ENCODE measurements at places on chromosomes 16 and 17.

DNA sequence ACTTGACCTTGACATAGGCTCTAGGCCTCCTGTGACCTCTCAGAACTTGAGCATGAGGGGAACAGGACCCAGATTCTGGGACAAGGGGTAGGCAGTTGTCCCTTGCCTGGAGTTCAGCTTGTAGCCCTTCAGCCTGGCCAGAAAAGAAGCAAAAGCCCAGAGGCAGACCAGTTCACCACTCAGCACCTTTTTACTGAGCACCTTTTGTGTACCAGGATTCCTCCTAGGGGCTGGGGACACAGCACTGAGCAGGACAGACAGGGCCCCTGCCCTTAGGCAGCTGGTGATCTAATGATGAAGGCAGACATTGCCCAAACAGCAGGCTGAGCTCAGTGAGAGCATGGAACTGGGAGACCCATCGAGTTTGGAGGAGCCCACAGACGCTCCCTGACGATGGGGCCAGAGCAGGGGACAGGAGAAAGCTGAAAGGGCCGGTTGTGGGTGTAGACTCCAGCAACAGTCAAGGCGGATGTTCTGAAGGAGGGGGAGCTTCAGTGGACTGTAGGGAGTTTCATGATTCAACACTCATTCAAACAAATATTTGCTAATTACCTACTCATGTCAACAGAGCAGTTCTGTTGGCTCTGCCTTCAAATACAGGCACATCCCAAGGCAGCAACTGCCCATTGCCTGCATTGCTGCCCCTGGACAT is 32.0 kb downstream of the SBK1 start:
- no peak for DNase-seq

DNA sequence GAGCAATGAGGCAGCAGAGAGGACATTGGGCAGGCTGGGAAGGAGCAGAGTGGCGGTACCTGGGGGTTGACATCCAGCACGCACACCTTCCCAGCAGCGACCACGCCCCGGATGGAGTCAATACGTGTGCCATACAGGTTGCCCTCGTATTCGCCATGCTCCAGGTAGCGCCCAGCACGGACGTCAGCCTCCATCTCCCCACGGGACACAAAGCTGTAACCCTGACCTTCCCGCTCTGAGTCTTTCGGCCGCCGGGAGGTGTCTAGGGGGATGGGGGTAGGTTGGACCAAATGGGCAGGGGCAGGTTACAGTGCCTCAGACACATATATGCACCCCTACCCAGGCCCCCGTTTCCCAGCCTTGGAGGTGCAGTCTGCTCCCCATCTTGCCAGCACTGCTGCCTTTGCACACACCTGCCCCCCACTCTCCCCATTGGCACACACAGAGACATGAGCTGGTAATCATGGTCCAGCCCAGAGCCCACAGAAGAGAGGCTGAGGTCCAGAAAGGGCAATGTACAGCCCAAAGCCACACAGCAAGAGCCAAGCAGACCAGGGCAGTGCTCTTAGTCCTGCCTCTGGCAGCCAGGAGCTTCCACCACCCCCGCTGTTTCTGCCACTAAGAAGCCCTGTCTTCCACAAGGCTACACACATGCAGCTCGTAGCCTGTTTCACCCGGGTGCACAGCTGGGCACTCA is 27.5 kb downstream of the MPP2 start:
- DNase-seq: no peak

DNA sequence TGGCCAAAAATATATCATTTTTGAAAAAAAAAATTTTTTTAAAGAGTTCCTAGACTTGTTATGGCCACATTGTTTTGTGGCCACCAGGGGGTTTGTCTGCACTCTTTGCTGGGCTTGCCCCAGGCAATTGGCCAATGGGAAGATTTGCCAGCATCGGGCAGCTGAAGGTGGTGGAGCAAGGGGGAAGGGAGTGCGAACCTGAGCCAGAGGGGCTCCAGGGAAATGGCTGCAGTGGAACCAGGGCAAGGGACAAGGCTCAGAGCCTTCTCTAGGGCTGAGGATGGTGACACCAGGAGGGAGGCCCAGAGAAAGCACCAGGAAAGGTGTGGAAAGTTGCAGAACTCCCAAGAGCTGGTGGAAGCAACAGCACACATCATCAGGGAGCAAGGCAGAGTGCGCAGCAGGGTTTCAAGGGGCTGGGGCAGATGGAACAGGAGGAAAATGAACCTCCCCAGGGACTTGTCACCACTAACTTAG is 15.5 kb upstream of the CMIP start:
- DNase-seq: no peak

DNA sequence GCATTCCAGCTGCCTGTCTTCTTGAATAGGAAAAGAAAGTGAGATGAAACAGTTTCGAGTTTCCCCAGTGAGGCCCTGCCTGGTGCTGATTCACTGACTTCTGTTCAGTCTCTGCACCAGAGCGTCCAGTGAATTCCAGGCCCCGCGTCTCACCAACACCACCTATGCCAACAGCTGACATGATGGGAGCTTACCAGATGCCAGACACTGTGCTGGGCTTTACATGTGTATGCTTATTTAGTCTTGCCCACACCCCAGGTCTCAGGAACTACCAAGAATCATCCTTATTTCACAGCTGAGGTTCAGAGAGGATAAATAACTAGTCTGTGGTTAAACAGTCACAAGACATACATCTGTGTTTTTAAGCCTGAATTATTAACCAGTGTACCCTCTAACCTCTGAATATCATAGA is 29.1 kb upstream of the IRX6 start:
- no peak for DNase-seq

- DNase-seq: no peak
These were observed 41.1 kb upstream of the SLC5A10 start for GRCh38 chr17:18910881-18911280.

DNA sequence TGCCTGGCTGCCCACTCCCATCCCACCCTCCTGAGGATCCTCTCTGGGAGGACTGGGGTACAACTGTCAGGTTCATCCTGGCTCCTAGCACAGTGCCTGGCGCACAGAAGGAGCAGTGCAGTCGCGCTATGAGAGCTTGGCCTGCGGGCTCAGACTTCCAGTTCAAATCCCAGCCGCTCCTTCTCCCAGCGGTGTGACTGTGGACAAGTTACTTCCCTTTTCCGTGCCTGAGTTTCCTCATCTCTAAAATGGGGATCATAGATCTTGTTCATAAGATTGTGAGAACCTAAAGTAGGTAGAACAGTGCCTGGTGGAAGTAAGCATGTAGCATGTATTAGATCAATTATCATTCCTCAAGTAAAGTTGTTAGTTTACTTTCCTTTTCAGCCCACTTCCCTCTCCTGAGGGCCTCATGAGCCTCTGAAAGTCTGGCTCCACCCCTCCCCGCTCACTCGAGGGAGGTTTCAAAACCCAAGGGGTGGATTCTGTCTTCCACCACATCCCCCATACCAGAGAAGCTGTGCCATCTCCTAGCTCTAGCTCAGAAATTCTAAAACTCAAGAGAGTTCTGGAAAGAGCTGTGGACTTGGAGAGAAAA is 19.9 kb upstream of the COL1A1 start:
- DNase-seq: no peak

GRCh38 chr16:65543781-65544740 is 422.2 kb upstream of the CDH11 start:
- DNase-seq: no peak

GRCh38 chr16:54211203-54211602 is 75.4 kb downstream of the IRX3 start:
- DNase-seq: no peak

DNA sequence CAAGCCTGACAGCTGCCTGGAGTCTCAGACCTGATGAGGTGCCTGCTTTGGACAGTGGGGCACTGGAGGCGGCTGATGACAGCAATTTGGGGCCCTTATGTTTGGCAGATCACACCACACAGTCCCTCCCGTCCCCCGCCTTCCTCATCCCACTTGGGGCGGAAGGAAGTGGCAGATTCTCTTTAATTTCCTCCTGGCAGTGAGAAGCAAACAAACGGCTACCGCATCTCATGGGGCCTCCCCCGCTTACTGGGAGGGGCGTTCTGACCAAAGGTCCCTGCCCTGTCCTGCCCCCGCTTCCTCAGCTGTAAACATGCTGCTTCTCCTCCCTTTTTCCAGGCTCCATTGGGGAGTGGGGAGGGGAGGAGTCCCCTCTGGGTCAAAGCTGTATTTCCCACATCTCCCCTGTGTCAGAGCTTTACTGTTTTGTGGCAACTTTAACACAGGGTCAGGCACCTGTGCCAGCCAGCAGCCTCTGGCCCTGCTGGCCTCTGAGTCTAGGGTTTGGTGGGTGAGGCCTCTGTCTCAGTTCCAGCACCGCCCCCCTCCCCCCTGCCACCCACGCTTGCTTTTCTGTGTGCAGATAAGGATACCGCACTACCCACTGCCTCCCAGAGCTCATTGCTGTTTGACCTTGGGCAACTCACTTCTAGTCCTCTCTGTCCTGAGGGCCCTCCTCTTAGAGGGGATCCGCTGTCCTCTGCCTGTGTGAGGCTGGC is 5.4 kb upstream of the NFATC3 start:
- peak; percentile 64 for DNase-seq

- no peak for DNase-seq
These were observed 313.7 kb downstream of the MAF start for GRCh38 chr16:79286646-79287423.

- DNase-seq: no peak
These were observed 17.0 kb downstream of the PIMREG start for GRCh38 chr17:6461246-6461645.

DNA sequence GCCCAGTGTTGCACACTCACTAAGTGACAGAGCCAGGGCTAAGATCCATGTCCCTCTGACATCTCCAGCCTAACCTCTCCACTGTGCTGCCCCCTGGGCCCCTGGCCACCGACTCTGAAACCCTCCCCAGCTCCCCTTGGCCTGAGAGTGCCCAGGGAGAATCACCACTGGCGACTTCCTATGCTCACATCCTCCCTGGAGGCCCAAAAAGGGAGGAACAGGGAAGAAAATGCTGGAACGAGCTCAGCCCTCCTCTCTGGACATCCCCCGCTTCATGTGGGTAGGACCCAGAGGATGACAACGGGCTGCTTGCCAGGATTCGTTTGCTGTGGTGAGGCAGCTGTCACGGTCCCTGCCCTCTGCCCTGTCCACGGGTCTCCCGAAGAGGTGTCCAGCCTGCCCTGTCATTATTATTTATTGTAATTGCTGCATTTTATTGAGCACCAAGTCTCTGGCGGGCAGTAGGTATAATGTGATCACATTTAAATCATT is 153.5 kb upstream of the RPL38 start:
- DNase-seq: no peak

- no peak for DNase-seq
These were observed 71.8 kb downstream of the IRX5 start for GRCh38 chr16:55002419-55002818.

DNA sequence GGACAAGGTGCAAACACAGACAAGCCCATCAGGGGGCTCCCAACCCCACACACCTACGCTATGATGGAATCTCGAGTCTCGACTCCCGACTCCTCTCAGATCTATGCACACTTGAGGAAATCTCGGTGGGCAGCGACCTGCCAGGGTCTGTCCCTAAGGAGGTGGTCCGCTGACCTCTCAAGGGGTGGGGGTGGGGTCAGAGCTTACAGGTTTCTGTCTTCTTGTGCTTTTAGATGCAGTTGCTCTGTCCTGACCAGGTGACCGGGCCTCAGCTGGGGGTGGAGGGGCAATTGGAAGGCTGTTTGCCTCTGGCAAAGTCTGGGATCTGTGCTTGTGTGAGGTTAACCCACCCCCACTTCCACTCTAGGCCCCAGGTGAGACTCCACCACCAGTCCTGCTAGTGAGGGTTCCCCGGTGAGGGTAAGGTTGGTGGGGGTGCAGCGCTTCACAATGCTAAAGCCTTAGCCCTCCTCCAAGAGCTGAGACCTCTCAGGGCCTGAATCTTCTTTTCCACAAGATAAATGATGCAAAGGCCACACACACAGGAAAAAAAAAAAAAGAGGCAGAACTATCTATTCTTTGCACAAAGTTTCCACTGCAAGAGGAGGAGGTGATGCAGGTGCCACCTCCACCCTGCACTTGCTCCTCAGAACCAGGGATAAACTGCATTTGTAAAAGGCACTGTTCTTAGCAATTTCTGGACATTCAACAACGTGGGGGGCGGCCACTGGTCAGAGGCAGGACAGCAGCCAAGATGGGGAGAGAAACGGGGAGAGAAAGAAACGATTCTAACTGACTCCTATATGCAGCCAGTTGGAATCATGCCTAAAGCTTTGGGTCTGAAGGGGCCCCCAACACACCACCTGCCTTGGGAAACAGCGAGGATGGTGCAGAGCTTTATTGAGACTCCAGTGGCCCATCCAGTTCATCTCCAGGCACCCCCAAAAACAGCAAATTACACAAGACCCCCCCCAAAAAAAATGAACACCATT is 4.1 kb downstream of the CISD3 start:
- no peak for DNase-seq

GRCh38 chr16:11781773-11782172 is 15.3 kb downstream of the ZC3H7A start:
- no peak for DNase-seq

DNA sequence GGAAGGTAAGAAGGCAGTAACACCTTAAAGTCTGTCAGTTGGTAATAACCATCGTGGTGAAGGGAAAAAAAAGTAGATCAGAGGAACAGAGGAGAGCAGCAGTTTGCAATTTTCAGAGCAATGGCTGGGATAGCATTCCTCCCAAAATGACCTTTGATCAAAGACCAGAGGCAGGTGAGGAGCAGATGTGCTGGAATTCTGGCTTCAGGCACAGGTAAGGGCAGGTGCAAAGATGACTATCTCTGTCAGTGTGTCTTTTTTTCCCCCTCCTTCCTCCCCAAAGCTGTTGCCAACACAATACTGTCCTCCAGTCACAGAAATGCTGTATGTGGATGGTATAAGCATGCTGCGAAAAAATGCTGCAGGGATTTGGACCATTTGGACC is 166.7 kb downstream of the XYLT1 start:
- no peak for DNase-seq

DNA sequence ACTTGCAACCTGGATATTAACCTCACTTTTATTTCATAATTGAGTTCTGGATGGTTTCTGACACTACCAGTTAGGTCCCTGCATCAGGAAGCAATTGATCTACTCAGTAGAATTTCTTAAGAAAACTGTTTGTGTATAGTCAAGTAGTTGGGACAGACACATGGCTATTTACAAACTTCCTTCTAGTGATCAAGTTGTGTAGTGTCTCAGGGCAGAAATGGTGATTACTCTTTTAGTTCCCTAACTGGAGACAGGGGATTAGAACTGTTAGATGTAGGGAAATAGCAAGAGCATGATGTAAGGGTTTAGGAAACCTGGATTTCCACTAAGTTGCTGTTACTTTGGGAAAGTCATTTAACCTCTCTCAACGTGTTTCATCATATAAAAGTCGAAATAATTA is 30.4 kb downstream of the TMEM100 start:
- DNase-seq: no peak
